Kasumi-1 (cell line): ENCODE measurements at places on chromosomes 12 and 14.

DNA sequence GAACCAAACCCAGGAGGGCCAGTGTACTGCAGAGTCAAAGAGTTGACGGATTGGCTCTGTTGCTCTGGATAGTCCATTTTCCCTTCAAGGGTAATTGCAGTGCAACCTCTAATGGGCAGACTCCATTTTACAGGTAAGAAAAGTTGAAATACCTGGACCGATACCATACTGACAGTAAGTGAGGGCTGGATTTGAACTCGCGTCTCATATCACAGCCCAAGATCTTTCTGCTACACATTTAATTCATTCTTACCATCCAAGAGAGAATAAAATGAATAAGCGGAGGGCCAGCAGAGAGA is 356 bp upstream of the ZC3H14 start:
- no peak for DNase-seq

- DNase-seq, result no peak
Measured at GRCh38 chr14:24828486-24828885, 194.5 kb upstream of the GZMB start.

- peak; percentile 24 for DNase-seq
Measured at GRCh38 chr12:53575502-53576249, 50.5 kb downstream of the ATF7 start.

DNA sequence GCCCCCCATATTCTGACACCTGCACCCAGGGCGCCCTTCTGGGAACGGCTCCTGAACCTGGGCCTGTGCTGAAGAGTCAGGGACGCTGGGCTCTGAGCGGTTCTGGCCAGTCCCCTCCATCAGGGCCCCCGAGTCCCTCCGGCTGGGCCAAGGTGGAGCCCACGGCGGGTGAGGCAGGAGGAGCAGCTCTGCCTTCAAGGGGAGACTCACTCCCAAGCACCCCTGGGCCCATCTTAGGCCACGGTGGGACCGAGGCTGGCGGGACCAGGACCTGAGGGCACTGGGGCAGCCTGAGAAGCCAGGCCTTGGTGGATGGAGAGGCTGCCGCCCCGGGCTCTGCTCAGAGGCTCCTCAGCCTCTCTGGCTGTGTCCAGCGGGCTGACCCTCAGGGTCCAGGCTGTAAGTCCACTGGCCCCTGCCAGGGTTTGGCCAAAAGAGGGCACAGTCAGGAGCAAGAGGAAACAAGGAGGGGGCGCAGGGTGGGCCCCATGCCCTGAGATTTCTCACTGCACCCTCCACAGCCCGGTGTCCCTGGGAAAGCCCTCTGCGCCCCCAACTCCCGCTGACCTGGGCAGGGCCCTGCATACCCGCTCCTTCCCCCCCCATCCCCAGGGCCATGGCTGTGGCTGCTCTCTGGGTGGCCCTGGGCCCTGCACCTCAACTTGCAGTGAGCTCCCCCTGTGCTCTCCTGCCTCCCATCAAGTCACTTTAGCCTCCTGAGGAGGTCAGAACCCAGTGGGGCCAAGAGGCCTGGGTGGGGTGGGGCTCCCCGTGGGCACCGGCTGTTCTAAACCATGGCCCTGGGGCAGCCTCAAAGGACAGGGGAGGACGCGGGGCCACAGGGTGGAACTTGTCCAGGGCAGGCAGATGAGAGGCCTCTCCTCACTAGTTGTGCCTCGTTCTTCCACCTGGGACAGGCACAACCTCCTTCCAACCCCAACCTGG is 266.4 kb upstream of the SFSWAP start:
- no peak for DNase-seq

GRCh38 chr14:101073598-101073965 is 170.1 kb upstream of the RTL1 start:
- no peak for DNase-seq

DNA sequence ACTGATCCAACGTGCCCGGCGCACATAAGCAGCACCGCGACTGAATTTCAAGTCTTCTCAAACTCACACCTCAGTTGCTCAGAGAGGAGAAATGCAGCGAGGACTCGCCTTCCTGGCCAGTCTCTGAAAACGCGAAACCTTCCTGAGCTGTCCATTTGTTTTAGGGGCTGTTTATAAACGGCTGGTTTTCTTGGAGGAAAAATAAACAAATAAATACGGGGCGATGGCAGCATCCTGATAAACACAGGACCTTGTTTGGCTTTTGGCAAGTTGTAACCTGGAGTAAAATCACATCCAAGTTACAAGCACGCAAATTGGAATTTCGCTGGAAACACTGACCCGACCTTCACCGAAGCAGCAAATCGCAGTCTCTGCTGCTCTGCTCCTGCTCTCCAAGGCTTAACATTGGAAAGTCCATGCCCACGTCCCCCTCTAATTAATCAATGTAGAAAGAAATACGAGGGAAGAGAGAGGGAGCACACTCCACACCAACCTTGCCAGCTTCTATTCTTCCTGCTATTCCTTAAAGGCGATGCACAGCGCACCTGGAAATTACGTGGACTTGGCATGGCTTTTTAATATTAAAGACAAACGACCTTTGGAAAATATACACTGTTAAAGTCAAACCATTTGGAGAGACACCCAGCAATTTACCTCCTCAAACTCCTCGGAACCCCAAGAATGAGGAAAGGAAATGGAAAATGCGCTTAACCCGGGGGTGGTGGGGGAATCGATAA is 248.8 kb downstream of the APAF1 start:
- DNase-seq, result no peak

GRCh38 chr14:101925152-101925551 is 39.2 kb upstream of the DYNC1H1 start:
- no peak for DNase-seq

GRCh38 chr14:20341646-20342045 is 1.8 kb upstream of the PARP2 start:
- no peak for DNase-seq

DNA sequence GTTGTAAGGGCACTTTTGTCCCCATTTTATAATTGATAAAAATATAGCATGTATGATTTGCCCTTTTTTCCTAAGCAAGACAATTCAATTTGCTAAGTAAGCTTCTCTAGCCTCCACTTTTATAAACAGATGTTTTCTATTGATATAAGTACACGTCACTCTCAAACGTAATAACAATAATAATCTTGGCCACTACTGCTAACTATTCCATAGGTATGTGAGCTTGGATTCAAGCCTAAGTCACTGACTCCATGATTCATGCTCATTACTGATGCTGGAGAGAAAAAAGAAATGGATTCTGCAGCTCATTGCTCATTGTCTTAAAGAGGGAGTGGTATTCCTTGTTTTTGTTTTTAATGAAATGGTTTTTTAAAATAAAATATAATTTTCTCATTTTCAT is 661.0 kb downstream of the GALC start:
- no peak for DNase-seq

- DNase-seq, result no peak
Measured at GRCh38 chr12:91177381-91177780, 5.2 kb downstream of the DCN start.

- DNase-seq, result no peak
Measured at GRCh38 chr12:104154806-104155205, 16.8 kb upstream of the NFYB start.

DNA sequence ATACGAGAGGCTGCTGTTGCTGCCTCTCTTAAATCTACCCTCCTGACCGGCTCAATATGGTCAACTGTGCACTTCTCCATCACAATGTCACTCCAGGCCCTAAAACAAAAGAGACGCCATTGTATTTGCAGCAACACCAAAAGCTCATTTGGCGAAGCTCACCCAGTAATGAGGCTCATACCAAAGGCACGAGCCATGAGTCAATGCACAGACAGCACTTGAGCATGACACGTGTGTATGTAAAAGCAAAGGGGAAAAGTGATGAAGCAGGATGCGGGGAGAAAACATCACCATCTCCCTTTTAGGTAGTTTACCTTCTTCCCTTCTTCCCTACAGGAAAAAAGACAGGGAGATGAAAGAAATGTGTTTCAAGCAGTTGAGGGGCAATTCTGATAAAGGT is 150.3 kb downstream of the FOXN3 start:
- no peak for DNase-seq

- DNase-seq, result peak; percentile 11
Measured at GRCh38 chr12:915090-915489, 34.4 kb downstream of the RAD52 start.

GRCh38 chr12:1642513-1642912 is 13.5 kb downstream of the WNT5B start:
- DNase-seq, result no peak

DNA sequence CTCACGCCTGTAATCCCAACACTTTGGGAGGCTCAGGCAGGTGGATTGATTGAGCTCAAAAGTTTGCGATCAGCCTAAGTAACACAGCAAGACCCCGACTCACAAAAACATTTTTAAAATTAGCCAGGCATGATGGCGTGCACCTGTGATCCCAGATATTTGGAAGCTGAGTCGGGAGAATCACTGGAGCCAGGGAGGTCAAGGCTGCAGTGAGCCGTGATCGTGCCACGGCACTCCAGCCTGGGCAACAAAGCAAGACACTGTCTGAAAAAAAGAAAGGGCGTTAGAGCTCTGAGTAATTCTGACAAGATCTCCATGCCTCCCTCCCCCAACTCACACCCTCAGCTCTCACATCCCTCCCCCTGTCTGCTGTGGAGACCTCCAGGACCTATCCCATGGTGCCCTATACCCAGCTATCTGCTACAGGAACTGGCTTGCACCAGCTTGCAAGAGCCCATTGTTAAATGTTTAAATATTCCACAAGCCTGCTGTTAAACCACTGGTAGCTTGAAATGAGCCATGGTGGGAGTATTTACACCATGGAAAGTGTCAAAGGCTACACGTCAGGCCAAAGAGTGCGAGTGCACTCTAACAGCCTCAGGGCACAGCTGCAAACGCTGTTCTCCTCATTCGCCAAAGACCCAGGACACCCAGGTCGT is 35.1 kb upstream of the PPP2R5C start:
- DNase-seq, result no peak

DNA sequence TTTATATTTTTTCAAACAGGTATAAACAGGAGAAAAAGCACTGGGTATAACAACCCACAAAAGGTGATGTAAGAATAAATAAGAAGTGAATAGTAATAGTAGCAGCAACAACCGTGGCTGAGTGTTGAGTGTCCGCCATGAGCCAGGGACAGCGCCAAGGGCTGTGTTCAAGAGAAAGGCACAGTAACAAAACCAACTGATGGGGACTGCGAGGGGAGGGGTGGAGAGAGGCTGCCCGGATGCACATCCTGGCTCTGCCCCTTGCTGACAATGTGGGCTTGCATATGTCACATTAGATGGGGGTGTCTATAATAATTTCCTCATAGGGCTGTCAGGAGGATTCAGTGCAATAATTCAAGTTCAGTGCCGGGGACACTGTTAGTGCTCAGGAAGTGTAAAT is 912.4 kb downstream of the VRK1 start:
- no peak for DNase-seq

GRCh38 chr12:24960222-24960855 is 11.4 kb upstream of the BCAT1 start:
- DNase-seq, result peak; percentile 87

- DNase-seq, result no peak
Measured at GRCh38 chr14:99733540-99734405, 49.7 kb downstream of the CYP46A1 start.

GRCh38 chr12:31931796-31932715 is 27.2 kb upstream of the RESF1 start:
- no peak for DNase-seq

DNA sequence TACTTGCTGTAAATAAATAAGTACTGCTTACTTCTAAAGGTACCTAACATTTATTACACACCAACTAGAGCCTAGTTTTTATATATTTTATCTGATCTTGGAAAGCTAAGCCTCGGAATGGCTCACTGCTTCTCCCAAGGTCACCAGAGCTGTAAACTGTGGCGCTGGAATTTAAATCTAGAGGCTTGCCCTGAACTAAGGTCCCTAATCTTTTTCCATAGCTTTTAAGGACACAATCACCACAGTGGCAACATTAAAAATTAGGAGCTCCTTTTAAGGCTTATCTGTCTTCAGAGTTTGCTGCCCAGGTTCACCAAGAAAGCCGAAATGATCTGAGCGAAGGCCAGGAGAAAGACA is 670 bp downstream of the CCNB1IP1 start:
- peak; percentile 36 for DNase-seq

DNA sequence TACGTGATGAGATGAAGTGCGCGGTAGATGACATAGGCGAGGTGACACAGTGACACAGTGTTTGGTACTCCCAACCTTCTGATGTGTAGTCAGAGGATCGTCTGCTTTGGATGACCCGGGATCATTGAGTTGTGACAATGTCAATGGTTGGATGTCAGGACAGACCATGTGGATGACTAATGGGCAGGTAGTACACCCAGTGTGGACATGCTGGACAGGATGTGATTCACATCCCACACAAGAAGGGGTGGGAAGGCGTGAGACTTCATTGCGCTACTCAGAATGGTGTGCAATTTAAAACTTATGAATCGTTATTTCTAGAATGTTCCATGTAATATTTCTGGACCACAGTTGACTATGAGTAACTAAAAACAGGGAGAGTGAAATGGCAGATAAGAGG is 23.8 kb downstream of the MAP3K9 start:
- no peak for DNase-seq

- no peak for DNase-seq
Measured at GRCh38 chr12:86627001-86627400, 370.8 kb upstream of the MGAT4C start.

DNA sequence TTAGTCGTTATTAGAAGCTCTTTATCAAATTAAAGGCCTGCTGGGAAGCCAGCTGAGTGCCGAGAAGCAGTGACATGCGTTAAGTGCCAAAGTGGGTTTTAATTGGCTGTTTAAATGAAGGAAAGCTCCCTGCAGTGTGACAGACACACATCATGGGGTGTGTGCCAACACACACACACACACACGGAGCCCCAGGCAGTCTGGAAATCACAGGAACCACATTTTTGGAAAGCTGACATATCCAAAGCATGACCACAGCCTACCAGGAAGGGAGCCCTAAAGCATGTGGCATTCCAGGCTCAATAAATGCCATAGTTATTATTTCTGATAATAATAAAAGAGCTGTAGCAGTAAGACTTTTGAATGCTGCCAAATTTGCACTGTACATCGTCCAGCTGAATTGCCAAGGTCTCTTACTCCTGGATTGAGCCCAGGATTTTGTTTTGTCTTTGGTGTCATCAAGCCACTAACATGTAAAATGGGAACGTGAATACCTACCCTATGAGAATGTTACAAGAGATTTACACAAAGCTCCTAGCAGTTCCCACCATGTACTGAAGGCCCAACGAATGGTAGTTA is 135.1 kb downstream of the TMEM30B start:
- no peak for DNase-seq

DNA sequence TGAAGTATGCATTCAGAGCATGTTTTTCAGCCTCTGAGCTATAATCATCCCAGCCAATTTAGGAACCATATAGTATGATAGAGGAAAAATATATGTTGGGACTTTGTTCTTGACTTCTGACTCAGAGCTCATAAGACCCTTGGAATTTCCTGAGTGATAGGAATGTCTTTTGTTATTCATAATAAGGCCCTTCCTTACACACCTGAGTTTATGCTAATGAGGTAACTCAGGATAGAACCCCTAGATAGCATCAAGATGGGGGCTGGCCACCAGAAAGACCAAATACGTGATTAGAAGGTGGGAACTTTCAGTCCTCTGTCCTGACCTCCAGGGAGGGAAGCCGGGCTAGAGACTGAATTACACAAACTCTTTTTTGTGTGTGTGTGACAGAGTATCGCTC is 32.4 kb upstream of the PLEK2 start:
- DNase-seq, result no peak
